Stimulated activated CD4-positive, alpha-beta T cell treated with anti-CD3 and anti-CD28 coated beads, Interleukin-15, amount 100 ng/mL, for 48 hours (primary cell): ENCODE measurements at places on chromosomes 6 and 20.

DNA sequence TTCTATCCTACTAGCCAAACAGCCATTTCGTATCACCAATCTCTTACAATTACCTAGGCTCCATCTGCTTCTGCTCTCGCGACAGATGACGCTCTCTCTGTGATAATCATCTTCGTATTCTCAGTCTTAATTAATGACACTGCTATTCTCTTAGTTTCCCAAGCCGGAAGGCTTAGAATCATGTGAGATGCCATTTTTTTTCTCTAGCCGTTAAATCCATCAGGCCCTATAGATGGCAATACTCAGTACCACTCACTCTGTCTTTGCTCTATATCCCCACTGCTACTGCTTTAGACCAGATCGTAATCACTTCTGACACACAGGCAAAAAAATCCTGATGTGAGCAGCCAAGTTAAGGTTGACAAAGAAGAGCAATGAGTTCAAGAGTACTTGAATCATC is 2.1 kb upstream of the THEMIS start:
- no peak for DNase-seq

GRCh38 chr20:3192226-3193015 is 12.1 kb downstream of the DDRGK1 start:
- no peak for DNase-seq

DNA sequence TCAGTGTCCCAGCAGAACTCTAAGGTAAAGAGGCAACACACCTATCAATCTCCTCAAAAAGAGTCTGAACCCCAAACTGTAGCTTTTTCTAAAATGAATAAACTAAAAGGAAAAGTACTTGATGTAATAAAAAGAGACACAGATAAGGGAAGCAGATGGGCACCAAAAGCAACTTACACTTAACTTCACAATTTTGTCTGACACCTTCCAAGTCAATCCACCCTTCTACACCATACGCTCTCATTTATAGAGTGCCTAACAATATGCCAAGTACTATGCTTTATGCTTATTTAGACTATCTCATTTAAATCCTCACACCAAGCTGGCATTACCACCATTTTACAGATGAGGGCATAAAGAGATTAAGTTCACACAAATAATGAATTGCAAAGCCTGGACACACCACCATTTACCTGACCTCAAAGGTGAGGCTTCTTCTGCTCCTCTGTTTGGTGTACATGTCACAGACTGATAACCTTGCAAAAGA is 90.6 kb upstream of the DST start:
- no peak for DNase-seq

GRCh38 chr6:137353346-137353745 is 134.2 kb upstream of the IFNGR1 start:
- no peak for DNase-seq

DNA sequence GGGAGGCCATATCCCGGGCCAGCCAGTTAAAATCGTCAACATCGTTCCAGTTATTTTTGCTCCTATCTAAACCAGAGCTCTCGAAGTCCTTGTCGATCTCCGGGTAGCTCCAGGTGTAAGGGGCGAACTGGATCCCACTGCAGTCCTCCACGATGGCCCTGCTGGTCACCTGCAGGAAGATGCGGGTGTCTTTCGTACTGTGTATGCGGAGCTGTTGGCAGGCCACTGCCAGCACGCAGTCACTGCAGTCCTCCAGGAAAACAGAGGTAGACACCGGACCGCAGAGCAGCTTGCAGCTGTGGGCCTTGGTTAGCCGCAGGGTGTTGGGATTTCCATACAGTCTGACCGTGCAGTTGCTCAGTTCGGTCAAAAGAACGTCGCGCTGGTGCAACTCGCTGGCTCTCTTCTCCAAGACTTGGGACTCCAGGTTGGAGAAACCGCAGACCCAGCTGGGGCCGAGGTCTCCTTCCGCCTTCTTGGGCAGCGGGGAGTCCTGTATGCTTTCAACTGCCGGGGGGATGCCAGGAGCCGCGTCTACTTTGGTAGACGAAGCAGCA is 742 bp downstream of the TBCC start:
- DNase-seq = no peak

GRCh38 chr6:3890047-3890446 is 40.9 kb downstream of the FAM50B start:
- no peak for DNase-seq
